Stimulated activated naive CD8-positive, alpha-beta T cell treated with anti-CD3 and anti-CD28 coated beads, Interleukin-15, Interleukin-2, amounts not matched to agents 100 U/mL and 50 U/mL, for 24 hours (primary cell): ENCODE measurements at places on chromosomes 12 and 14.
A peak's percentile ranks its signal among the peaks of the same experiment; 100 is the strongest.

DNA sequence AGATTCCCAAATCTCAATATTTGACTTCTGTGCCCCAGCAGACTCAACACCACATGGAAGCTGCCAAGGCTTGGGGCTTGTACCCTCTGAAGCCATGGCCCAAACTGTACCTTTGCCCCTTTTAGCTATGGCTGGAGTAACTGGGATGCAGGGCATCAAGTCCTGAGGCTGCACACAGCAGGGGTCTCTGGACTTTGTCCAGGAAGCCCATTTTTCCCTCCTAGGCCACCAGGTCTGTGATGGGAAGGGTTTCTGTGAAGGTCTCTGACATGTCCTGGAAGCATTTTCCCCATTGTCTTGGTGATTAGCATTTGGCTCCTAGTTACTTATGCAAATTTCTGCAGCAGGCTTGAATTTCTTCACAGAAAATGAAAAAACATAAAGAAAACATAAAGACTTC lies 762.3 kb downstream of the GALC start:
- DNase-seq: no peak

- DNase-seq: peak; percentile 41
Observed at GRCh38 chr14:77026166-77026929, 2.2 kb downstream of the IRF2BPL start.

DNA sequence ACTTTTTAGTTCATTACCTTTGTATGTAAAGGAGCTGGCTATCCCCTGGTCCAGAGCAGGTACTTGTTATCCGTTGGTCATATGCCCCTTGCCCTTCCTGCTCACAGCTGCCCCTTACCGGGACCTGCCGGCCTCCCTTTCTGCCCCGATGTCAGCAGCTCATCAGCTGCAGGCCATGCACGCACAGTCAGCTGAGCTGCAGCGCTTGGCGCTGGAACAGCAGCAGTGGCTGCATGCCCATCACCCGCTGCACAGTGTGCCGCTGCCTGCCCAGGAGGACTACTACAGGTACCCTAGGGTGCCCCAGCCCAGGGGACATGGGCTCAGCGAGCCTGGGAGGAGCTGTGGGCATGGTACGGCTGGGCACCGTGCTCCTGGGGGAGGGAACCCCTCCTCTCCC lies 2.3 kb upstream of the RNU7-1 start:
- no peak for DNase-seq

- no peak for DNase-seq
Observed at GRCh38 chr12:113470871-113471618, 626 bp downstream of the LHX5 start.
